DMS153 (cell line): ENCODE measurements at places on chromosomes 4 and X.

- no peak for DNase-seq
Observed at GRCh38 chr4:93461541-93461940, 367.0 kb upstream of the ATOH1 start.

GRCh38 chrX:40248822-40249221 lies 151.1 kb upstream of the BCOR start:
- no peak for DNase-seq

DNA sequence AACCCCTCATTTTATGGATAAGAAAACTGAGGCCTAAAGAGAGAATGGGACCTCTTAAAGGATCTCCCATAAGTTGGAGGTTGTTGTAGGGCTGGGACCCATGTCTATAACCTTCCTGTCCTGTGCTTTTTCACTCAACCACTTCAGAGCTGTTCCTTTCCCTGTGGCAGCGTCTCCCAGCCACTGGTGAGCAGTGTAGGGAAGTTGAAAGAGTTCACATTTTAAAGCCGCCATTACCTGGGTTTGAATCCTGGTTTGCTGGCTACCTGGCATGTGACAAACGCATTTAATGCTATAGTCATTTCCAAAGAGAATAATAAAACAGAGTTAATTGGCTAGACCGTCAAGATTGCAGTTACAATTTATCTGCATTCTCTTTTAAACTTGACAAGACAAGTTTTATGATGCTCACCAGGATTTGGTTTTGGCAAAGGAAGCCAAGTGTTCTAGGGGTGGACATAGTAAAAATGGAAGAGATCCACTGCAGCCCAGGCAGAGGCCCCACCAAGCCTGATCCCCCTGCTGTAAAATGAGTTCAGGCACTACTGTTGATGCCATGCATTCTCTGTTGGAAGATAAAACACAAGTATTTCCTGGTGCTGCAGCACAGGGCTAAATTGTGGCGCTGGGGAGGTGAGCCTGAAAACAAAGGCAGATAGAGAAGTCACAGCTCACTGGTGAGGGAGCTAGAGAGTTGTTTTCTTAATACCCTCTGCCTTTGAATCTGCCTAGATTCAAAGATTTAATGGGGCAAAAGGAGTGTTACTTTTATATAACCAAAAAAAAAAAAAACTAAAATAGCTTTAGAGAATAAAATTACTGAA lies 218.7 kb downstream of the NWD2 start:
- DNase-seq, result no peak

DNA sequence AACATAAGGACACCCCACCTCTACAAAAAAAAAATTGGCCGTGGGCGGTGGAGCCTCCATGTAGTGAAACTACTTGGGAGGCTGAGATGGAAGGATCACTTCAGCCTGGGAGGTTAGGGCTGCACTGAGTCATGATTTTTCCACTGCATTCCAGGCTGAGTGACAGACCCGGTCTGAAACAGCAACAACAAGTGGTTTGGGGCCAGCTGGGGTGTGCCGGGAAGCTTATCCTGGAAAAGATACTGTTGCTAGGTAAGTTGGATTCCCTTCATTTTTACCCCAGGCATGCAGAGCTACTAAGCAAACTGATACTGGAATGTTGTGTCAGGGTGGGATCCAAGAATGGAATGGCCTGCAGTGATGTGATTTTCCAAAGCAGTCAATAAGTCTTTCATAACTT lies 57.0 kb downstream of the XAGE2 start:
- no peak for DNase-seq

GRCh38 chr4:132230025-132230424 lies 919.1 kb upstream of the PCDH10 start:
- DNase-seq, result no peak

DNA sequence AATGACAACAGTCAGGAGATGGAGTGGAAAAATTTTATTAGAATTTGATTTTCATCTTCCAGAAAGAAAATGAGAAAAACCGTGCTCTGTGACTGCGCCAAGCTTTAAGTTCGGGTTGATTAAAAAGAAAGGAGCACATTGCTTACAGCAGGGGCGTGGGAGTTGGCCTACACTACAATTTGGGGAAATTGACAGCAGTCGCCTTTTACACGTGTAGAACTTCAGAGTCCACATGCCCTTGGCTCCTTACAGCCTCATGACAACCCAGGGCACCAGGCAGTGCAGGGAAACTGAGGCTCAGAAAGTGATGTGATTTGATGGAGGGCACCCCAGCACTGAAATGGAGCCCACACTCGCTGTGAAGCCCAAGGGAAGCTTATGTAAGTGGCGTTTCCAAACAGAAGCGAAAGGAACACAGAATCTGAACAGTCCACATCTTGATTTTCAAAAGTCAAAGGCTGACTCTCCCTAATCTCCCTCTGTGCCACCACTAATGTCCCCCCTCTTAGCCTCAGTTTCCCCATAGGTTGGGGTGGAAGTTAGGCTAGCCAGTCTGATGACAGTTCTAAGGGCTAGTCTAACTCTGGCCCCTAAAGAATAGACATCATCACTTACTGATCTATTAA lies 5.5 kb downstream of the PPP2R2C start:
- DNase-seq, result no peak
